ENCODE measurements at places on chromosomes 7 and 10. TPM values are rescaled to one million over a fixed set of nuclear protein-coding genes. Genes with fewer than 3 reads are reported as not detected.

Gene EBLN1
- not detected for total RNA-seq

Gene GRID2IP
- total RNA-seq: 3.2 TPM

Gene AZGP1
- 1.1 TPM for total RNA-seq

Gene ELFN1
- total RNA-seq: 4.4 TPM

- H3K4me3 ChIP-seq: no peak overlapping the region
- no peaks in the 10 kb centered on the region for H3K27me3 ChIP-seq
- H3K36me3 ChIP-seq: no peaks in the 10 kb centered on the region
Measured at GRCh38 chr10:88652616-88653015, 11.6 kb upstream of the LIPF start.

DNA sequence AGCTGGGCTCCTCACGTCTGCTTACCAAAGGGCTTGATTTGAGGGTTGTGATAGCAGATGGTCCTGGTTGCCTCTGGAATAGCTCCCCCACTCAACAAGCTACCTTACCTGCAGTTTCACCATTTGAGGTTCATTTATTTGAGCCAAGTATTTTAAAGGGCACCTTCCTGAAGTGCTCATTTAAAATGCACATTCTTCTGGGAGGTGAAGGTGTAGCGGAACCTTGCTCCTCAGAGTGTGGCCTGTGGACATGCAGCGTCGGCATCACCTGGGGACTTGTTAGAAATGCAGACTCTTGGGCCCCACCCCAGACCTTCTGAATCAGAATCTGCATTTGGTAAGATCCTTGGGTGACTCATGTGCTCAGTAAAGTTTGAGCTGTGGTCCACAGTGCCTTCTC, 2.3 kb downstream of the CDH23 start:
- no peaks in the 10 kb centered on the region for H3K4me1 ChIP-seq
- no peak for DNase-seq
- no peaks in the 10 kb centered on the region for H3K27me3 ChIP-seq
- no peak overlapping the region for H3K27ac ChIP-seq

DNA sequence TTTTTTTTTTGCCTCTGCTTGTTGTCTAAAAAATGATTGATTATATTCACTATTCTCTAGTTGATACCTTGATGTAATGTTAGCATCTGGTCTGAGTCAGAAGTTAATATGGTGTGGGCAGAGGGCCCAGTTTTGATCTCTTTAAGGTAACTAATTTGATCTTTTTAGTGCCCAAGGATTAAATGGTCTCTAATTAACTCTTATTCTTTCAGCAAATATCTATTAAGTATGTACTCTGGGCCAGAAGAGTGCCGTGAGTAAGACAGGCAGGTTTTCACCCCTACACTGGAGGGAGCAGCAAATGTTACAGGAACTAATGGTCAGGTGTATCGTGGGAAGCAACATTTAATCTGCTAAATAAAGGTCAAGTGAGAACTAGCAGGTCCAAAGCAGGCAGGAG, 144.6 kb upstream of the COL1A2 start:
- DNase-seq: no peak
- no peaks in the 10 kb centered on the region for H3K4me1 ChIP-seq
- no peaks in the 10 kb centered on the region for H3K27me3 ChIP-seq
- no peaks in the 10 kb centered on the region for H3K36me3 ChIP-seq
- H3K4me3 ChIP-seq: no peak overlapping the region

DNA sequence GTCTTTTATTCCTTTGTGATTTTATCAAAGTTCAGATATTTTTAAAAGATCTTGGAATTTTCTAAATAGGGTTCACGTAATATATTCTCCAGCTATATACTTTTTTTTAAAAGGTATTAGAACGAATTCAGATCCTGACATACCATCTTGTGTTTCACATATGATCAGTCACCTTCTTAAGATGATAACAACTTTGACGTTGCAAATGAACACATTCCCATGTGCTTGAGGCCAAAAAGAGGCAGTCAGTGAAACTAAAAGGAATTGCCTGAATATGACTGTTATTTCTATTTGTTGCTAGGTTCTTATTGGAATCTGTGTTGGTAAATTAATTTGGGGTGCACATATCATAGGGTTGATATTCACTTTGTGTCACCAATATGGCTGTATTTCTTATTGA, 310.1 kb downstream of the MDFIC start:
- H3K4me3 ChIP-seq: no peak overlapping the region
- no peak overlapping the region for H3K27ac ChIP-seq
- H3K27me3 ChIP-seq: no peaks in the 10 kb centered on the region

- peaks cover 16% of the 10 kb centered on the region for H3K27me3 ChIP-seq
- H3K4me1 ChIP-seq: no peaks in the 10 kb centered on the region
- no peak overlapping the region for H3K4me3 ChIP-seq
- H3K36me3 ChIP-seq: no peaks in the 10 kb centered on the region
- no peak for DNase-seq
- no peak overlapping the region for H3K27ac ChIP-seq
Measured at GRCh38 chr7:148348466-148348865, 242.1 kb upstream of the C7orf33 start.

GRCh38 chr7:6256109-6256483, 16.3 kb downstream of the CYTH3 start:
- H3K27me3 ChIP-seq: no peaks in the 10 kb centered on the region
- no peaks in the 10 kb centered on the region for H3K4me1 ChIP-seq
- no peaks in the 10 kb centered on the region for H3K36me3 ChIP-seq
- no peak overlapping the region for H3K27ac ChIP-seq
- DNase-seq: no peak
- H3K4me3 ChIP-seq: no peak overlapping the region

- no peaks in the 10 kb centered on the region for H3K4me1 ChIP-seq
- no peak overlapping the region for H3K4me3 ChIP-seq
- DNase-seq: no peak
Measured at GRCh38 chr7:8629504-8629903, 196.1 kb downstream of the NXPH1 start.

DNA sequence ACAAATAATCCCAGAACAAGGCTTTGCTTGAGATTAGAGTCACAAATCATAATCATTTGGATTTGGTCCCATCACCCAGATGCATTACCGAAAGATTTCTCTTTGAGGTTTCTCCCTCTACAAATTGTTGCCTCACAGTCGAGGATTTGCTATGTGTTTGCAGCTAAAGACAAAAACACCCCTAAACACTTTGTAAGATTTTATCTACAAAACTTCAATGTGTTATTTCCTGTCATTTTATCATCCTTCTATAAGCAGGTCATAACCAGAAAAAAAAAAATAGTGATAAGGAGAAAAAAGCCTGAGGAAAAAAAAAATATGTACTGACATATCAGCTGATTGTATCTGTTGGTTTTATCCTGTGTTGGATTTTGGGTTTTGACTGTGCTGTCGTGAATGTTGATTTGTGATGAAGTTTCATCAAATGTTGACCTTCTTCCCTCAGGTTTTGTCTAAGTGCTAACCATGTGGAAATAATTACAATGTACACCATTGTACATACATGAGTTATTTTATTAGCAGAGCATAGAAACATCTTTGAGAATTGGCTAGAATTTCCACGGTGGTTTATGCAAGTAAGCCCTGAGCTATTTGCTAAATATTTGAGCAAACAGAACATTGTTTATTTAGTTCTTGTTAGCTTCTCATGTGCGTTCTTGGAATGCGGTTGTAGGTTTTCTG, 274.4 kb downstream of the NEBL start:
- H3K4me1 ChIP-seq: no peaks in the 10 kb centered on the region
- no peak overlapping the region for H3K4me3 ChIP-seq
- H3K36me3 ChIP-seq: no peaks in the 10 kb centered on the region
- DNase-seq: no peak

All from HCT116 (cell line).